GM12892 (cell line): ENCODE measurements at places on chromosomes 7 and 10.
A peak's percentile ranks its signal among the peaks of the same experiment; 100 is the strongest.

DNA sequence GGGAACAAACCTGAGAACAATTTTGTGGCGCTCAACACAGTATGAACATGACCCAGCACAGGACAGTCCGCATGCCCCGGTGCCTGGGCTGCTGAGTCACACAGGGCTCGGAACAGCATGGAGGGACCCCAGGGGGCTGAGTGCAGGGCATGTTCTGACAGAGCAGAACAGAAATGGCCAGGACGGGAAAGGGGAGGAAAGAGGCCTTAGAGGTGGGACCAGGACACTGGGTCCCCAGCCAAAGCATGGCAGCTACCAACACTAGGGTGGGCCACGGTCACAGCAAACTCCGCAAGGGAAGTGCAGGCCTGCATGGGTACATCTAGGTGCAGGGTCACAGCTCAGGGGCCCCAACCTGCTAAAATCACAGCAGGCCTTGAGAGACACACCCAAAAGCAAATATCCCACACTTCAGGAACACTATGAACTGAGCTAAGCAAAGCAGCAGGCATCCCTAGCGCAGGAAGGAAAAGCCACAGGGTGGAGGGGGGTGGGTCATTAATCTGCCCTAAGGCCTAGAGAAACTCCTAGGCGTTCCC lies 5.6 kb downstream of the IMPDH1 start:
- DNase-seq: no peak

GRCh38 chr10:102796407-102797176 lies 40.6 kb downstream of the CYP17A1 start:
- DNase-seq: peak; percentile 43

GRCh38 chr7:28017372-28017771 lies 163.2 kb downstream of the JAZF1 start:
- DNase-seq: no peak

DNA sequence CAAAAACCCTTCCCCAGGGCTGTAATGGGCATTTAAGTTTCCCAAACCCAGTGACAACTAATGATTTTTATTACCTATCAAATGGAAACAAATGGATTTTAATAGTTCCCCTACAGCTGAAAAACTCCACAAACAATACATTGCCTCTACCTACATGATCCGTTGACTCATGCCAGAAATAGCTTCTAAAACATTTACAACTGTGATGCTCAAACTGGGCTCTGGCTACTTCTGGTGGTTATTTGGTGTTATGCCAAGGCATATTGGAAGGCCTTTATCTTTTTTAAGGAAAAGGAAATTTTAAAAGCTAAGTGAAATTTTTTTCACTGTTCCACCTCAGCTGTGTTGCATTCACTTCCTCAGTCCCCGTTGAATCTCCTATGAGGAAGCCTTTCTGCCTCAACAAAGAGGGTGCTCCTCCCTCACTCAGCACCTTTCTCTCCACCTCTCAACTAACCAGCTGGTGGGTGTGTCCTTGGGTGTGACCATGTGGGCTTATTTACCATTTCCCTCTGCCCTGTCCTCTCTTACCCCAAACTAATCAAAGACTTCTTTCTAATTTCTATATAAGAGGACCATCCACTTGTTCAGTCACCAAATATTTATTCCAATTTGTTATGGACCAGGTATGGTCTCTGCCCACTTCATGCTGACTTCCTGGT lies 82.9 kb downstream of the PRTFDC1 start:
- DNase-seq: no peak

GRCh38 chr7:74455928-74456327 lies 2.2 kb downstream of the GTF2IRD1 start:
- no peak for DNase-seq

- no peak for DNase-seq
These were observed 38.8 kb upstream of the DNAH11 start for GRCh38 chr7:21504021-21504420.

GRCh38 chr7:39336442-39336841 lies 229.8 kb upstream of the YAE1 start:
- DNase-seq: no peak

GRCh38 chr7:116630932-116631671 lies 40.9 kb upstream of the MET start:
- DNase-seq: no peak

DNA sequence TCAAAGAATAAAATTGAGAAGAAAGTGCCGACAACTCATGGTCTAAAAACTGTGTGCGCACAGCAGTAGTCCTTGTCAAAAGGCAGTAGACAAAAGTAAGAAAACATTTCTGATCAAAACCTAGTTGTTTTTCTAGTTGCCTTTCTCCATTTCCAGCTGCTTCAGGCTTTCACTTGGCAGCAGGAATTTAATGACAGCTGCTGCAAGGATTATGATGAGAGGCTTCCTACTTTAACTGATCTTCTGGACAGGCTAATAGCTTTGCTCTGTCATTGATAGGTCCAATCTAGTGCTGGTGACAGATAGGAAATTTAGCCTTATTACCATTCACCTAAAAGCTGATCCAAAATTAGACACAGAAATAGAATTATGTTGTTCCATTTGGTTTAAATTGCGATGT lies 110.7 kb upstream of the SEMA3C start:
- DNase-seq: no peak

GRCh38 chr10:125263551-125263950 lies 103.2 kb upstream of the CTBP2 start:
- no peak for DNase-seq

DNA sequence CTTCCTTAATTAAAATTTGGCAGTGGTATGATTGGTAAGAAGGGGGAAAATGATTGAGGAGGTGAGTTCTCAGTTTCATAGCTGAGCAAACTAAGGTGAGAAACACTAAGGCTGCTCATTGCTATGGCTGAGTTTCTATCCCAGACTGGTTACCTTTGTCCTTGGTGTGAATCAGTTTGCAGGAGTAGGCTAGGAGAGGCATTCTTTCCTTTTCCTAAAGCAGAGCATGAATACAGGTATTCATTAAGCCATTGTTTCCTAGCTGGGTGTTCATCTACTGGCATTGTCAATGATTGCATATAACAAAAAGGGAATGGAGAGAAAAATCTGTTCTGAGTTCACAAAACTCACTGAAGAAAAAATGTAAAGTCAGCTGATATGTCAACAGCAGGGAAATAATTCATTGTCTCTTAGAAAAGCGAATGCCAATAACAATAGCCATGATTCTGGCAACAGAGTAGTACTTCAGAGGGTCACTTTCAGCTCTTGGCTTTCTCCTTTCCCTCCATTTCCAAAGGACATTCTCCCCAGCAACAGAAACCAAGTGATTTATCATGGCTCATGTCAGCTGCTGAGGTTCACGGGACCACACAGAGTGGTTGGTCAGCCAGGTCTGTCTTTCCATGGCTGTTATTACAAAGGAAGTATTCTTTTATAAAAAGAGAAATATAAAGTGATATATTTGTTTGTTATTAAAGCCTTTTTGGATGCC lies 234.0 kb downstream of the BICC1 start:
- no peak for DNase-seq

DNA sequence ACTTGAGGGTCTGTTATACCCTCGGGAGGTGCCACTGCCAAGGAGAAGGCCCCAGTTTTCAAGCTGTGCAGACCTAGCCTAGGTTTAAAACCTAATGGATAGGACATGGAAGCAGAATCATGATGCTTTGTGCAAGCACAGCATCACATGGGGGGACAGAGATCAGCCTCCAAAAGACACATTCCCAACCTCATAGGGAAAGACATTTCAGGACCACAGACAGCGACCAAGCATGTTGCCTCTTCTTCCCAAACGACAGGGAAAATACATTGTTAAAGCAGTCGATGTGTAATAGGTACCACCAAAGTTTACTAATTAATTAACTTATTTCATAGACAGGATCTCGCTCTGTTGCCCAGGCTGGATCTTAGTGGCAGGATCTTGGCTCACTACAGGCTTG lies 573.9 kb downstream of the TCERG1L start:
- no peak for DNase-seq

GRCh38 chr7:20076835-20077234 lies 140.3 kb downstream of the MACC1 start:
- DNase-seq: no peak

- no peak for DNase-seq
These were observed 65.0 kb upstream of the FGFR2 start for GRCh38 chr10:121662945-121663917.

GRCh38 chr7:43766564-43766963 lies 8.1 kb downstream of the BLVRA start:
- DNase-seq: no peak

GRCh38 chr10:70847659-70848360 lies 32.1 kb downstream of the SGPL1 start:
- DNase-seq: no peak

- no peak for DNase-seq
These were observed 64.5 kb downstream of the RAMP3 start for GRCh38 chr7:45221896-45222604.

GRCh38 chr7:134842062-134842461 lies 62.6 kb downstream of the CALD1 start:
- no peak for DNase-seq

- DNase-seq: no peak
These were observed 218.4 kb upstream of the PCDH15 start for GRCh38 chr10:55019439-55019838.

GRCh38 chr10:59626523-59626869 lies 83.2 kb downstream of the SLC16A9 start:
- no peak for DNase-seq

DNA sequence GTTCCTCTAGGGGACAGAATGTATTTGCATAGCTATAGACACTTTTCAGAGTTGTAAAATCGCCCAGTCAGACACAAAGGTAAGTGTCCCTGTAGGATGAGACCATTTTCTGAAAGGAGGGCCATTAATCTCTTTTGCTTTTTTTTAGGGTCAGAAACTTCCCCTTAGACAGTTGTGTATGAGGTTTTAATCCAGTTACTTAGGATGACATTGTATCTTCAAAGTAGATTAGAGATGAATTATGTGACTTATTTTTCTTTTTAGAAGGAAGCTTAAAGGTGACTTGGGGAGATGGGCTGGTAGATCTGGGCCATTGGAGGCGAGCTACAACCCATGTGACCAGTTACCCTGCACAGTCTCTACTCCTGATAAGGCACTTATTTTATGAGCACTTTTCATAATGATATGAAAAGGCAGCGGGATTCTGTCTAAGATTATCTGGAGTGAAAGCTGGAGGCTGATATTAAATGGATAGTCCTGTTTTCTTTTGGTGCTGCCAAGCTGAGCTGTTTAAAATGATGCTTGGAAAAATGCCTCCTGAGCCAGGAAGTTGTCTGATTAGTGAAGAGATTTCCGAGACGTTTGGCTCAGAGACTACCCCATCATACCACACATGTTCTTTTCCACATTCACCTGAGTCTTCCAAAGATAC lies 264.3 kb downstream of the AUTS2 start:
- DNase-seq: no peak

- no peak for DNase-seq
These were observed 13.1 kb downstream of the CC2D2B start for GRCh38 chr10:95920798-95921426.

- no peak for DNase-seq
These were observed 917.0 kb downstream of the TYW1 start for GRCh38 chr7:67913604-67914003.

DNA sequence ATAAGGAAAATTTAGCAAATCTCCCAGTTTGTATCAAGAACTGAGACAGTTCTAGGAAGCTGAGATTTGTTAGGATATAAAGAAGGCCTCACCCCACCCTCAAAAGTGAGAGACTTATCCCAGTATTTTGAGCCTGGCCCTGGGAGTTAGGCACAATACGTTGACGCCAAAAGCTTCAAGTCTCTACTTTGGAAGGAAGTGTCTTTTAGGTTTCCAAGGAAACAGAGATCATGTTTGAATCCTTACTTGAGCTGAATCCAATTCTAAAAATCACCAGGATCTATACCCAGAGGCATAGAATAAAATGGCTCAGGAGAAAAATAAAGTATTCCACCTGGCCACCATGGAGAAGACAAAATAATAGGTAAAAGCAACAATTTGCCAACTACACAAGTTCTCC lies 115.9 kb upstream of the NRG3 start:
- no peak for DNase-seq

- DNase-seq: no peak
These were observed 47.1 kb downstream of the SYPL1 start for GRCh38 chr7:106064771-106065574.

GRCh38 chr7:111729483-111729882 lies 167.2 kb upstream of the IMMP2L start:
- DNase-seq: no peak

GRCh38 chr7:95319570-95319969 lies 4.8 kb downstream of the PON1 start:
- DNase-seq: no peak

- DNase-seq: no peak
These were observed 94.9 kb downstream of the GLI3 start for GRCh38 chr7:42142089-42142488.

- no peak for DNase-seq
These were observed 112.5 kb downstream of the UNCX start for GRCh38 chr7:1344981-1345701.

DNA sequence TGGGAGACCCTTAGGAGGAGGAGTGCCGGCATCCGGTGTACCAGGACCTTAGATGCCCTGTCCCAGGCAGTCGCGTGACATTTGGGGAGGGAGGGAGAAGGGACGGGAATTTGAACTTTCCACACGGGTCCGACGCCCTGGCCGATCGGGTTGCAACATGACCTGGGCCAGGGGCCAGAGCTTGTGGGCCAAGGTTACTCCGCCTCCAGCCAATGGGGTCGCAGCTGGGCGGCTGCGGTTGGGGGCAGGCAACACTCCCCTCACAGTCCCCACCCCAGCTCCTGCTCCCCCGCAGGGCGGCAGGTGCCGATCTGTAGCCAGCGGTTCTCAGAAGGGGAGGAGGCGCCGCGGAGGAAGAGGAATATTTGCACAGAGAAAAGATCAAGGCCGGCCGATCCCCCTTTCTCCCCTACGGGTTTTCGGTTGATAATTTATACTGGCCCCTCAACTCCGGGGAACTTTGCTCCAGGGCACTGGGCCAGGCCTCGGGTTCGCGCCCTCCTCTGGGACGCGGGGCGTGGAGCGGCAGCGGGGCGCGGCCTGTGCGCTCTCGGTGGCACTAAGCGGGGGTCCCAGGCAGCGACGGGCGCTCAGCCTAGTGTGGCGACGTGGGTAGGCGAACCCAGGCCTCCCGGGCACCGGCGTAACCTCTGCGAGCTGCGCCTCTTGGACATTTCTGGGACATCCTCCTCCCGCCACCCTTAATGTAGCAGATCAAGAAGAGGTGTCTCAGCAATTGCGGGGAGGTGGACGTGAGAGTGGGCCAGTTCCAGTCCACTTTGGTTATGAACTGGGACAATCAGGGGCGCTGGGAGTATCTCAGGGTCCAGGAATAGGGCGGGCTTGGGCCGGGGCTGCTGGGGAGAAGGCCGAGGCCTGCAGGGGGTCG lies 1.2 kb downstream of the MLXIPL start:
- DNase-seq: no peak

- DNase-seq: no peak
These were observed 88.3 kb upstream of the TMEM248 start for GRCh38 chr7:66832531-66833351.

DNA sequence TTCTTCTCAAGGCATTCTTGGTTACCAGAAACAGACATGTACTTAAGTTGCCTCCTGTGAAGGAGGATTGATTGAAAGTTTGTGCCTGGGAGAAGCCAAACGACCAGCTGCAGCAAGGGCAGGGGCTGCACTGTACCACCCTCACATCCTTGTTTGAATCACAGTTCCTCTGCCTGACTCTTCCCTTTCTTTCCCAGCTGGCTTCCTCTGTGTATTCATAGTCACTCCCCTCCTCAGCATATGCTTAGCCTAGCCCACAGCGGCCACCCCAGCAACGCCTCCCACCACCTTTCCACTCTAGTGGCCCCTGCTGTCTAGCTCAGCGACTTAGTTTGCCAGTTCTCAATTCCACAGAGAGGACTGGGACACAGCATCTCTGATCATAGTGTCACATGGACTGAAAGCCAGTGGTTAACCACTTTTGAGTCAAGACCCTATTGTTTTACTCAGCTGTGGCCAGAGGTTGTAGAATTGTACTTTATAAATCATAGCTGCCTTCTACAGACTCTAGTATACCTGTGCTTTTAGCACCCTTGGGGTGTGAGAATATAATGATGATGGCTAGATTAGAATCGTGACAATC lies 643.0 kb downstream of the SUGCT start:
- no peak for DNase-seq
